ENCODE measurements at places on chromosomes 13 and 19. TPM values are rescaled to one million over a fixed set of nuclear protein-coding genes. Genes with fewer than 3 reads are reported as not detected.

GRCh38 chr19:48446579-48446978 is 796 bp downstream of the GRWD1 start:
- DNase-seq: no peak

GRCh38 chr19:29841559-29842367 is 30.0 kb downstream of the CCNE1 start:
- DNase-seq: peak; percentile 87

NLRP4 gene
- polyA plus RNA-seq: not detected

C13orf42 gene
- not detected for polyA plus RNA-seq

DNA sequence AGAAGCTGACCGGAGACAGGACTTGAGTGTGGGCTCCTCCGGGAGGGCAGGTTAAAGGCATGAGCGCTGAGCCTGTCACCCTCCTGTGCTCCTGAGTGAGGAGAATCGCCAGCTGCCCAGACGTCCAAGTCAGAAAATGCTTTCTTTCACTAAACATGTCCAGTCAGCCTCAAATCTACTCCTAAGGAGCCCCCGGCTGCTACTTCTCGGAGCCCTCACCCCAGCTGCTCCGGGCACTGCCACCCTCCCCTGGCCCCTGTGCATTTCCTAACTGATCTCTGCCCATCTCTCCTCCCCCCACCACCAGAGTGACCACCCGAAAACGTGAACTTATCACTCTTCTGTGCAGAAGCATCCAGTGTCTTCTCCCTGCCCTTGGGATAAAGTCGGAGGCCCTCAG is 277.5 kb upstream of the SOX1 start:
- DNase-seq: no peak
